Stomach (tissue), 19 donors: ENCODE measurements at places on chromosomes 11 and 22.

GRCh38 chr11:34416088-34416487, 22.6 kb upstream of the CAT start:
- no peak for DNase-seq

DNA sequence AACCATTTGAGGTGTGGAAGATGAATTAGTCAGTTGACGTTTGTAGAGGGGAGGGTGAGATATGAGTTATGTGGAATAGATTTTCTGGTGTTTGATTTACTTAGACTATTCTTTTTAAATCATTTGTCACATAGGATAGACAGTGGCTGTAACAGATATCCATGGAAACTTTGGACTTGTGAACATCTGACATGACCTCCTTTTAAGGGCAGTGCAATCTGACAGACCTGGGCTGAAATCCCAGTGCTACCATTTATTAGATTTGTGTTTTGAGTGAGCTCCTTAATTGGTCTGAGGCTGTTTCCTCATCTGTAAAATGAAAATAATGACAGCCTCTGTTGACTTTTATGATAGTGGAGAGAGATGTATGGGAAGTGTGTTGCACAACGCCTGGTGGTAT, 159.9 kb downstream of the TEAD1 start:
- no peak for DNase-seq

- DNase-seq, result no peak
Observed at GRCh38 chr22:28241656-28242290, 322.7 kb upstream of the PITPNB start.

GRCh38 chr22:42683578-42684283, 34.5 kb upstream of the CYB5R3 start:
- DNase-seq, result peak; percentile 81

GRCh38 chr11:113113801-113114704, 152.8 kb downstream of the NCAM1 start:
- DNase-seq, result peak; percentile 80
